ENCODE measurements at places on chromosomes 7 and 10. TPM values are rescaled to one million over a fixed set of nuclear protein-coding genes. Genes with fewer than 3 reads are reported as not detected.

DNA sequence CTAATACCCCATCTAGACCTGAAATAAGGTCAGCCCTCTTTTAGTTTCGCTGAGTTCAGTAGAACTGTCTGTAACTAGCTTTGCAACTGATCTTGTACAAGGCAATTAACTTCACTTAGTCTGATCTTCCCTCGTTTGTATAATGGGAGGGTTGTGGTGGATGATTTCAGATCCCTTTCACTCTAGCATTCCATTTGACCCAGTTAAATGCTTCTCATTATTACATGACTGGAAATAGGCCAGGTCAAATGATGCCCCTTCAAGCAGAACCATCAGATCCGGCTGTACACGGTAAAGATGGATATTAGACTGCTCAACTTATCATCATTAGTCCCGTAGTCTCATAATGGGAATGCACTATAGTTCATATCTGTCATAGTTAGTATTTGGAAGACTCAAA, 1009.0 kb downstream of the LRMDA start:
- H3K36me3 ChIP-seq: no peaks in the 10 kb centered on the region
- no peaks in the 10 kb centered on the region for H3K27me3 ChIP-seq
- peaks cover 15% of the 10 kb centered on the region for H3K4me1 ChIP-seq
- H3K4me3 ChIP-seq: no peak overlapping the region
- DNase-seq: no peak
- no peak overlapping the region for H3K27ac ChIP-seq

Gene ASAH2
- 2.5 TPM for total RNA-seq

- DNase-seq: no peak
- no peaks in the 10 kb centered on the region for H3K27me3 ChIP-seq
Measured at GRCh38 chr7:50266635-50267386, 37.7 kb upstream of the IKZF1 start.

- H3K27ac ChIP-seq: no peak overlapping the region
- no peak overlapping the region for H3K4me3 ChIP-seq
- no peaks in the 10 kb centered on the region for H3K27me3 ChIP-seq
- DNase-seq: no peak
Measured at GRCh38 chr10:89450901-89451300, 36.5 kb downstream of the IFIT5 start.

DNA sequence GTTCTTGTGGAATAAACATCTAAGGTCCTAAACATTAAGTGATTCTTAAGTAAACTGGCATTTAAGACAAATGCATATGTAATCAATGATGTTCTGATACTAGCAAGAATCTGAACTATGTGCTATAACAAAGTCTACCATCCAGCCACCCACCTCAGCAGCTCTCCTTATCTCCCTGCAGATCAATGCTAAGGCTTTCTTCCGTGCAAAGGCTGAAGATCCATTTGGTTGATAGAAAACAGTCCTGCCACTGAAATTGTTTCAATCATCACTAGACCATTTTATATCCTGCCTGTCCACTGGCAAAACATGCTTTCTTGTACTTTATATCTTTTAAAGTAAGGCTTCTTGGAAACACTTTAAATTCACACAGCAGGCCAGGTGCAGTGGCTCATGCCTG, 6.3 kb upstream of the SMKR1 start:
- no peaks in the 10 kb centered on the region for H3K36me3 ChIP-seq
- no peak overlapping the region for H3K27ac ChIP-seq
- no peaks in the 10 kb centered on the region for H3K27me3 ChIP-seq
- no peaks in the 10 kb centered on the region for H3K4me1 ChIP-seq
- H3K4me3 ChIP-seq: no peak overlapping the region

Measured in vagina (tissue), 2 donors.